ENCODE measurements at places on chromosomes 1 and 21.

DNA sequence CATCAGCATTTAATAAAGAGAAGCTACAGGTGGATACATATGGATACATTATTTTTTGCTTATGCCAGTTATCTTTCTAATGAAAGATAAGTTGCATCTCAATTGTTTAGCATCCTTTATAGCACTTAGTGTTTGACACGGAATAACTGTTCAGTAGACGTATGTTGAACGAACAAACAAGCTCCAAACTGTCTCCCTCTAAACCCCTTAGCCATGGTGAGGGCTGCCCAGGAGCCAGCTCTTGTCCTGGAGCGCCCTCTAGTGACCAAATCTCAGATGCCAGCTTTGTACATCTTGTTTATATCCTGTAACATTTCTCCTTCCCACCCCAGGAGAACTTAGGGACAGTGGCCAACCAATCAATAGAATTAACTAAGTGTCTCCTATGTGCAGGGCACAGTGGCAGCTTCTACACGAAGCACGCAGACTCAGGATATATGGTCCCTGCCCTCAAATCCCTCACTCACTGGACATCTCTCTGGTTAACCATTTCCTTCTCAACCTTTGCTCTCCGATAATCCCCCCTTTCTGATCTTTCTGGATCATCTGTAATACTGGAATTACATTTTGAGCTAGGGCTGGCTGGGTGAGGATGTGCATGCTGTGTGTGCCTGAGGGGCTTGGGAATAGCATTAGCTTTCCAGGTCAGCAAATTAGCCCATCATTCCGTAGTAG is 22.9 kb downstream of the KCNA10 start:
- DNase-seq: peak; percentile 42

- no peak for DNase-seq
These were observed 116.4 kb downstream of the SIM2 start for GRCh38 chr21:36815284-36815683.

DNA sequence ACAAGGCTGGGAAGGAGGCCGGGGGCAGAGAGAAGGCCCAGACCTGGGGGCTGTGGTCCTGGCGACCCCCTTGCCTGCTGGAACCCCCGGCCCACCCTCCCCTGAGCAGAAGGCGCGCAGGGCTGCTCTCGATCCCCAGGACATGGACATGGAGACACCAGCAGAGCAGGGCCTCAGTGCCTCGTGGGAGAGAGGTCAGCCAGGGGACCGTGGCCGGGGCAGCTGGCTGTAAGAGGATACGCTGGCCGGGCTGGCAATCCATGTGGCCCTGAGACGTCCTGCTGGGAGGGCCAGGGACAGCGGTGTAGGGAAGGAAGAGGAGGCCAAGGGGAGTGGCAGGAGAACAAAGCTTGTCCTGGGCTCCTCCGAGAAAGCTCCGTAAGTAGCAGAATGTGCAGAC is 132.2 kb downstream of the CASZ1 start:
- DNase-seq: no peak

- no peak for DNase-seq
These were observed 16.7 kb upstream of the ATP1B1 start for GRCh38 chr1:169089776-169090175.

DNA sequence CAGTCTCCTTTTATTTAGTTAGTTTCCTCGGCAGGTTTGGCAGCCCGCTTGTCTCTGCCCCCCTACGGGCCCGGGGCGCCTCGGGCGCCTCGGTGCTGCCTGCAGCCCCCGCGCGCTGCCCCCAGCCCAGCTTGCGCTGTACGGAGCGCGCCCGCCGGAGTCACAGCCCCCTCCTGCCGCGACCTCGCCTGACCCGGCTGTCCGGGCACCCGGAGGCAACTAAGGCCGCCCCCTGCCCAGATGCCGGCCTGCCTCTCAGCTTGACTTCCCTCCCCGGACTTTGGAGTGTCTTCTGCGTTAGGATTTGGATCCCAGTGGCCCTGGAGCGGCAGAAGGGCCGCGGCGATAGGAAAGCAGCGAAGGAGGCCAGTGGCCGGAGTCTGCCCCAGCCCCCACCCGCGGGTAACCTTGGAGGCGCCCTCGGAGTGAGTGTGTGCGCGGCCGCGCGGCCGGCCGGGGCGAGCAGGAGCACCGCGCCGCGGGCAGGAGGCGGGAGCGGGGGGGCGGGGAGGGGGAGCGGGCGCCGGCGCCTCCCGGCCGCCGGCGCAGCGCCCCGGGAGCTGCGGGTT is 7.6 kb downstream of the CDKN2C start:
- DNase-seq: no peak

DNA sequence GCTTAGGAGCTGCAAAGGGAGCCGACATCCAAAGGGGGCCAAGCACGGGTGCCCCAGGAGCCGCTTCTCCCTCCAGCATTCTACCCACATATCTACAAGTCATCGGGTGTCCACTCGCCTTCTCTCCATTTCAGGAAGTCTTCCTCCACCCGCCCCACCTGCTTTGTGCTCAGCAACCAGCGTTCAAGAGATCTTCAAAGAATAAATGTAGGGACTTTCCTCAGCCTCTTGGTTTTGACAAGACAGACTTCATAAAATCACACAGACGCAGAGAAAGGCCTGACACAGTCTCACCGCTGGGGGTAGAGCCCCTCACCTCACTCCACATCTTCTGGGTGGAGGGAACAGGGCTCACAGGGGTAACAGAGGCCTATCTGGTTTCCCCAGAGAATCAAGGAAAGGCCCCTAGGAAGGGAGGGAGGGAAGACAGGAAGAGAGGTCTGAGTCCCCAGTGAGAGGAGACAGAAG is 49.5 kb downstream of the SSBP3 start:
- no peak for DNase-seq

- DNase-seq: no peak
These were observed 21.7 kb downstream of the KCNK2 start for GRCh38 chr1:215104283-215104682.

DNA sequence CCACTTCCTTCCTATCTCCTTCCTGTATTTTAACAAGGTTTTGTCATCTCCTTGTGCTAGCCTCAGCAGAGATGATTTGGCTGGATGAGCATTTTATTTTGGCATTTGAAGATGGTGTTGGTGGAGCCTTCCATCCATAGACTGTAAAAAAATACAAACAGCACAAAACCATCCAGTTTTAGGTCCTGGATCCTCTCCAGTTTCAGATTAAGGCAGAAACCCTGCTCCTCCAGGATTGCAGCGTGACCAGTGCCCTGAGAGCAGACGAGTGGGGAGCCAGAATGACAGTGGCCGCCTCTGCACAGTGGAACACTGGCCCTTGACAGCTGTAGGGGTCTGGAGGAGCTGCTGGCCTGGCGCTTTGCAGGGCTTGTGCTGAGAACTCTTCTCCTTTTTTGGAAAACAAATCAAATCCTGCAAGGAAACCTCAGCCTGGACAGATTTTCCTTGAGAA is 72.2 kb upstream of the GADD45A start:
- DNase-seq: no peak

- DNase-seq: no peak
These were observed 58.2 kb downstream of the DNTTIP2 start for GRCh38 chr1:93820554-93821422.

DNA sequence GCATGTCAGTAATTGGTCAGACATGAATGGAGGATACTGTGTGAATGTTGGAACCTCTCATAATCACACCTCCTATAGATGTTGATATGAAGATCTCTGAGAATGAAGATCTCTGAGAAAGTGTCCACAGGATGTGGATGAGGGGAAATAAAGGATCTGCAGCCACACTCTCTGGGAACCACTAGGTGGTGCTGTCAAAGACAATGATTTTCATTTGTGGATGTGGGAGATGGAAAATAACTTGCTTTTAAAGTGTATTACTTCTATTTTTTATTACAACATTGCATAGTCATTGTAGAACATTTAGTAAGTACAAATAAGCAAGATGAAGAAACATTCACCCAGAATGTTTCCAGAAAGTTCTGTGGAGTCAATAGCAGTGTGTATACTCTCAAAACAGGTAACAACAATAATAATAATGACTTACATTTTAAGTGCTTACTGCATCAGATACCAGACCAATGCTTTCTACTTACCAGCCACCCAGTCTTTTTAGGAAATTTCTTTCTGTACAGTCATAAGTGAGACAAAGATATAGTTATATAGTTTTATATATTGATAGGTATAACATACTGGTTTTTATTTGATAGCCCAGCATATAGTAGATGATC is 128.2 kb downstream of the ATG4C start:
- DNase-seq: no peak

GRCh38 chr1:94859174-94859573 is 39.0 kb downstream of the SLC44A3 start:
- no peak for DNase-seq

DNA sequence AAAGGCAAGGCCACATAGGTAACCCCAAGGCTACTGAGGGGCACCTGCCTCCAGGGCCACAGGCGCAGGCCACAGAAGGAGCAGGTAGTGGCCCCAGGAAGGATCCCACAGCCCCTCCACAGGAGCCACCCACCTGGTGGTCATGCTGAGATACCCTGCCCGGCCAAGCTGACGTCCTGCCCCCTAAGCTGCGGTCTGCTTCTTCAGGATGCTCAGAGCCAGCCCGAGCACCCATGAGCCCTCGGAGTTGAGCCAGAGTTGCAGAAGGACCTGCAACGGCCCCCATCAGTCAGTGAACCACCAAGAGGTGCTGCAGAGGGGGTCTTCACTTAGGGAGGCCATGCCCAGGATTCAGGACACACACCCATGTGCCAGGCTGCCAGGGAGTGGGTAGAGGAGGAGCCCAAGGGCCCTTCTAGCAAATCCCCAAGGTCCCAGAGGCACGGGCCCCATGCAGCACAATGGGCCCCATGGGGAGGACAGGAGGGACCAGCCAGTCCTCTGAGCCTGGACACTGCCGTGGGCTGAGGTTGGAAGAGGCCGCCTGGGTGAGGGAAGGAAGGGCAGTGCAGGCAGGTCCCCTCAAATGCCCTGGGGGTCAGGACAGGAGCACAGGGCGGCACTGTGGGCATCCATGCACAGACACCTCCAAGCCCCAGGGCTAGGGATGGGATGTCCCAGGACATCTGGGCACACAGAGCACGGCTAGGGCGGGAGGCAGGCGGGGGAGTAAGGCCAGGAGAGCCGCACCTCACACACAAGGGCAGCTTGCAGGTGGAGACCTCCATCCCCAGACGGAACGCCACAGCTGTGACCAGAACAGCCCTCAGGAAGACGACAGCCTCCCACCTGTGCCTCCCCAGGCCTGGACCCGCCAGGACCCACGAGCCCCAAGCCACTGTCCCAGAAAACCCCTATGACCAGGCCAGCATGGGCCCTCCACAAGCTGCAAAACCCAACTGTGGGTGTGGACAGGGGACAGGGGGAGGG is 20.5 kb downstream of the WNT9A start:
- DNase-seq: no peak

GRCh38 chr1:241240069-241240468 is 116.9 kb downstream of the RGS7 start:
- no peak for DNase-seq

DNA sequence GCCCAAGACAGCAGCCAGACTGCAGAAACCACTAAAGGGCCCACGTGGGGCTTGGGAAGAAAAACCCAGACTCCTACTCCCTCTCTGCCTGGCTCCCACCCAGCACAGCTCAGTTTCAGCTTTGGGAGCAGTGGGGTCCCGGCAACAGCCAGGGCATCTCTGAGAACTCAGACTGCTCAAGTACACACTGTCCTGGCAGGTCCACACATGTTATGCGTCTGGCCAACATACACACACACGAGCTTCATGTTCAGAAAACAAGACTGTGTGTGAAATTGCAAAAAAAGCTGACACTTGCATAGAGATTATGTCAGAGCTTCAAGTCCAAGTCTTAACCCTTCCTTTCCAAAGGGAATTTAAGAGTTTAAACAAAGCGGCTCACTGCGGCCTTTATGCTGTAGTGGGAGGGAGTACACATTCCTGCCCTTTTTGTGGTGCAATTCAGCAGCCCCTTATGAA is 136.6 kb upstream of the CD34 start:
- no peak for DNase-seq

DNA sequence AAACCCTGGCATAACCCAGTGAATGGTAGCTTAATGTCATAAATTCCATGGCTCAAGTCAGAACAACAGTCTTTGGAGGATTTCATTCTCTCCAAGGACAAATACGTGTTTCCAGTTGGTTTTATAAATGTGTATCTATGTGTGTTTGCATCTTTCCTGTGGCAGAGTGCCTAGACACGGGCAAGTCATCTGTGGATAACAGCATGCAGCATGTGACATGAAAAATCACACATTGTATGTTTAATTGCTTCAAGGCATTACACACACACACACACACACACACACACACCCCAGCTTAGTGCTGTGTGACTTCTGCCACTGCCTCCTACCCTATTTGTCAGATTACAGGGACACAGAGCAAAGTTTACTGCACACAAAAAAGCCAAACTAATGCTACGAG is 68.2 kb upstream of the SSX2IP start:
- DNase-seq: no peak

- peak; percentile 72 for DNase-seq
These were observed 12.3 kb downstream of the TNFRSF1B start for GRCh38 chr1:12179111-12179519.

DNA sequence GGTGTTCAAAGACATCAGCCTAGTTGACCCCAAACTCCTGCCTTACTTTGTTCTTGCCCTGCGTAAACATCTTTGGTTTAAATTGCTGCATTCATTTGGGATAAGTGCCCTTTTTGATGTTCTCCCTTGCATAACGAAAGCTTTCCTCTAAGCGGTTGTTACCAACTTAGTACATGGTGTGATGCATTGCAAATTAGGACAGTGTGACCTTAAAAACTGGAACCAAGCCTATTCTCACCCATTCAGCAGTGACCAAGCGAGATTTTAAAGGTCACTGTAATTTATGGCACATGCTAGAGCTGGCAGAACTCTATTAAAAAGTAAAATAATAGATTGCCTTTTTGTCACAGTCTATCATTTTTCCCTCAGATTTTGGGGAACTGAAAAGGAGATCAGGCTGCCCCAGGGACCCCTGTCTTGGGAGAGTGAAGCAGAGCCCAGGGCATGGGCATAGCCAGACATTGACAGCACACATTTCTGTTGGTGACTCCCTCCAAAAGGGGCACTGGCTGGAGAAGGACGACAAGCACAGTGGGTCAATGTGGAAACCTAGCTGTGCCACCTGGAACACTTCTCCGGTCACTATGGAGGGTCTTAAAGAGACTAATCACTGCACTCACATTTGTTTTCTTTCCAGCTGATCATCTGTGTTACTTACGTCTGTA is 63.9 kb downstream of the KCNK1 start:
- DNase-seq: no peak

- no peak for DNase-seq
These were observed 19.2 kb upstream of the ID3 start for GRCh38 chr1:23578311-23578996.

DNA sequence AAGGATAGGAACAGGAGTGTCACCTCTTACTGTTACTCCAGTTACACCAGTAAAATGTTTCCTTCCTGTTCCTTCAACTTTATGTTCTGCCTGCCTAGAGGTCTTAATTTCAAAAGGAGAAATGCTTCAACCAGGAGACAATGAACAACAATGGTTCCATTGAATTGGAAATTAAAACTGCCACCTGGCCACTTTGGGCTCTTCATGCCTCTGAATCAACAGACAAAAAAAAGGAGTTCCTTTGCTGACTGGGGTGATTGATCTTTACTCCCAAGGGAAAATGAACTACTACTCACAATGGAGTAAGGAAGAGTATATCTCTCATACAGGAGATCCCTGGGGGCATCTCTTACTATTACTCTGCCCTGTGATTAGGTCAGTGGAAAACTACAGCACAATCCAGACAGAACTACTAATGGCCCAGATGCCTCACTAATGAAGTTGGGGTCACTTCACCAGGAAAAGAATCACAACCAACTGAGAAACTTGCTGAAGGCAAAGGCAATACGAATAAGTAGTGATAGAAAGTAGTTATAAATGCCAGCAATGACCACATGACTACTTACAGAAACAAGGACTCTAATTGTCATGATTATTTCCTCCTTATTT is 76.6 kb upstream of the PRDX6 start:
- no peak for DNase-seq

- no peak for DNase-seq
These were observed 256.8 kb downstream of the DISC1 start for GRCh38 chr1:231883382-231883781.

All from stimulated activated CD8-positive, alpha-beta memory T cell treated with anti-CD3 and anti-CD28 coated beads, Interleukin-4, amount 100 ng/mL, for 1 hour (primary cell).